ENCODE measurements at places on chromosomes 16 and 17. TPM values are rescaled to one million over a fixed set of nuclear protein-coding genes. Genes with fewer than 3 reads are reported as not detected.

- DNase-seq = no peak
- no peaks in the 10 kb centered on the region for H3K4me1 ChIP-seq
- peaks cover 36% of the 10 kb centered on the region for H3K36me3 ChIP-seq
- no peak overlapping the region for H3K4me3 ChIP-seq
These were observed 20.1 kb downstream of the GLYR1 start for GRCh38 chr16:4826980-4827379.

The CES5A gene
- not detected for total RNA-seq

The HAS3 gene
- total RNA-seq = 6.9 TPM

- peaks cover 7% of the 10 kb centered on the region for H3K4me1 ChIP-seq
- H3K4me3 ChIP-seq = no peak overlapping the region
- H3K27ac ChIP-seq = no peak overlapping the region
These were observed 5.0 kb upstream of the ARHGAP27 start for GRCh38 chr17:45437465-45438283.

- H3K4me3 ChIP-seq = no peak overlapping the region
- H3K4me1 ChIP-seq = no peaks in the 10 kb centered on the region
- H3K36me3 ChIP-seq = no peaks in the 10 kb centered on the region
- no peaks in the 10 kb centered on the region for H3K27me3 ChIP-seq
- no peak overlapping the region for H3K27ac ChIP-seq
- no peak for DNase-seq
These were observed 542.4 kb upstream of the C16orf82 start for GRCh38 chr16:26524281-26524680.

The SLC35G6 gene
- not detected for total RNA-seq

DNA sequence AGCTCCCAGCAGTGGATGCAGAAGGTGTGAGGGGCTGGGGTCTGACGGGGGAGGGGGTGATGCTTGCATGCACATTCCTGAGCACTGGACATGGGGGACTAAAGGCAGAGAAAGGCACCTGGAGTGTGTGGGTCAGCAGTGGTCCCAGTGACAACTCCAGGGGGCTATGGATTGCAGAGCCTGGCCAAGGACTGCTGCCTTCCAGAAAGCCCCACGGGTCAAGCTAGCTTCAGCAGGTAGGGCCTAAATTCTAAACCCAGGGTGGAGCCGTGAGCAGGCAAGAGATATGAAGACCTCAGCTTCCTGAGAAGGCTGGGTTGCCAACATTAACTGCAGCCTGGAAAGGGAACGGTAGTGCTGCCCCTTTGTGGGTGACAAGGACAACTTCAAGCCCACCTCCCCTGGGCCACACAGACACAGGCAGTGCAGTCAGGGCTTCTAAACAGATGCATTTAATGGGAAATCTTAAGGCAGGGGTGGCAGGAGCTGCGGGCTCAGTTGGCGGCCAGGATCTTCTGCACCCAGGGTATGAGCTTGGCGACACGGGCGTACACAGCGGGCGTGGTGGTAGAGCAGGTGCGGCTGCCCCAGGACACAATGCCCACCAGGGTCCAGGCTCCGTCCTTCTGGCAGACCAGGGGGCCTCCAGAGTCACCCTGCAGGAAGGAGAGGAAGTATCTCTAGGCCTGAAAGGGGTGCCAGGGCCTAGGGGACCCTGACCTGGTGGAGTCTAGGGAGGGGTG, 3.1 kb downstream of the CTRB2 start:
- DNase-seq = no peak
- no peaks in the 10 kb centered on the region for H3K36me3 ChIP-seq
- H3K27ac ChIP-seq = no peak overlapping the region

The CYB5D1 gene
- total RNA-seq = 8.6 TPM

- H3K4me1 ChIP-seq = no peaks in the 10 kb centered on the region
- H3K36me3 ChIP-seq = no peaks in the 10 kb centered on the region
- DNase-seq = no peak
- no peaks in the 10 kb centered on the region for H3K27me3 ChIP-seq
These were observed 40.1 kb downstream of the CPNE2 start for GRCh38 chr16:57132470-57132869.

DNA sequence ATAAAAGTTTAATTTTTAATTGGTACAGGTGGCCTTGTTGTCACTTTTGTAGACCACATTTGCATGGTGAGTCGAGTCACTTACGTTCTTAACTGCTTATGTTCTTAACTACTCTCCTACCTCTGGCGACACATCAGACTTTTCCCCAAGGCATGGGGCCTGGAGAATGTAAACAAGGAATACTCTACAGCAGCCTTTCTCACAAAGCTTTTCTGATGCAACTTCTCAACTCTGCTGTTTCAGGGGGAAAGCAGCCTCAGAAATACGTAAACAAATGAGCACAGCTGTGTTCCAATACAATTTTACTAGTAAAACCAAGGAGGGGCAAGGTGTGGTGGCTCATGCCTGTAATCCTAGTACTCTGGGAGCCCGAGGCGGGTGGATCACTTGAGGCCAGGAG, 6.9 kb downstream of the KARS1 start:
- H3K36me3 ChIP-seq = peaks cover 37% of the 10 kb centered on the region
- no peaks in the 10 kb centered on the region for H3K27me3 ChIP-seq
- no peak overlapping the region for H3K27ac ChIP-seq
- no peak for DNase-seq
- H3K4me3 ChIP-seq = no peak overlapping the region

The CIITA gene
- total RNA-seq = 0.41 TPM

The SLC4A1 gene
- not detected for total RNA-seq

The TLCD1 gene
- total RNA-seq = 55.7 TPM

DNA sequence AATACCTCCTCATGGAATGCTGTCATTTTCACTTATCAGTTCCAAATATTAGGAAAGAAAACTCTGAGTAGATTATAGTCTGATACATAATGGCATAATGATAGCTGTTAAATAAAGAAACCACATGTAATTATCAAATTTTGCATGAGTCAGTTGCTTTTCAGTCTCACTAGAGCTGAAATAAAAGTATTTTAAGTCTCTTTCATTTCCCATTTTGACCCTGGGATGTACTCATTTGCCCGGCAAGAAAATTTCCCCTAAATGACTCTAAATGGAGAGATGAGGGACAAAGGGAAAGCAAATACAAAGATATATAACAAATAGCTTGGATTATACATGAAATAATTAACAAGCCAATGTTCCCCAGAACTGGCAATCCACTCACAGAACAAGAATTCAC, 47.9 kb upstream of the CPHXL start:
- H3K27ac ChIP-seq = no peak overlapping the region
- H3K4me1 ChIP-seq = no peaks in the 10 kb centered on the region
- no peak overlapping the region for H3K4me3 ChIP-seq
- DNase-seq = no peak
- H3K36me3 ChIP-seq = no peaks in the 10 kb centered on the region

GRCh38 chr16:19771040-19771439, 53.0 kb downstream of the IQCK start:
- H3K4me1 ChIP-seq = no peaks in the 10 kb centered on the region
- no peak overlapping the region for H3K27ac ChIP-seq
- DNase-seq = no peak
- H3K27me3 ChIP-seq = no peaks in the 10 kb centered on the region

The UNC13D gene
- 12.7 TPM for total RNA-seq

The TERB1 gene
- total RNA-seq = not detected

DNA sequence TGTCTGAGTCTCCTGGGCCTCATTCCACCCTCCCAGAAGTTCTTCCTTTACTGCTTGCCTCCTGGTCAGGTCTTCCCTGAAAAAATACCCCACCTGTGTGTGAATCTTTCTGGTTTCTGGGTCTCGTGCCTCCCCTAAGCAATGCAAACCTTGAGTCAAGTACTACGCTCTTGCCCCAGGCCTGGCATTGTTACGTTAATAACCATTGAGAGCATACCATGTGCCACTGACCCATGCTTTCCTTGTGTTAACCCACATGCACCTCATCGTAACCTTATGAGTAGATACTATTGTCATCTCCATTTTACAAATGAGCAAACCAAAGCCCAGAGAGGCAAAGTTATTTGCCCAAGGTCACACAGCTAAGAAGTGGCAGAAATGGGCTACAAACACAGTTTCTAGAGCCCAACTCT, 25.4 kb upstream of the TOB1 start:
- no peak overlapping the region for H3K4me3 ChIP-seq
- H3K4me1 ChIP-seq = peaks cover 49% of the 10 kb centered on the region
- peak overlapping the region; percentile 76 for H3K27ac ChIP-seq
- no peaks in the 10 kb centered on the region for H3K36me3 ChIP-seq

DNA sequence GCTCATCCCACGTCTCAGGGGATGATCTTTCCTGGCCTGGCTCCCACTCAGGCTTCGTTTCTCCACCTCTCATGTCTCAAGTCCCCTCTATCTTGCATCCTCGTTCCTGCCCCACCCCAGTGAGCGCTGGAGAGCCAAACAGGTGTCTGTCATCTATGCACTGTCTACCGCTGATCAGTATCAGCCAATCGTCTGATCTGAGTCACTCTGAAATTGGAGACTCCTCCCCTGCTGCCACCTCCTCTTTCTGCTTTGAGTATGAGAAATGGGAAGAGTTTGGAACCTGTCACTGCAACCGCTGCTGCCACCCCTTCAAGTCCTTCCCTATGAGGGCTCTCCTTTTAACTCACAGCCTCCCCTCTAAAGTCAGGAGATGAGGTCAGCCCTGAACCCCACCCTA, 28.0 kb downstream of the FZD2 start:
- H3K4me1 ChIP-seq = peaks cover 27% of the 10 kb centered on the region
- peak overlapping the region; percentile 83 for H3K27ac ChIP-seq
- DNase-seq = no peak

- no peak for DNase-seq
- H3K4me3 ChIP-seq = no peak overlapping the region
- no peaks in the 10 kb centered on the region for H3K27me3 ChIP-seq
- H3K36me3 ChIP-seq = no peaks in the 10 kb centered on the region
- H3K27ac ChIP-seq = no peak overlapping the region
These were observed 23.7 kb downstream of the ZNF423 start for GRCh38 chr16:49832177-49832576.

DNA sequence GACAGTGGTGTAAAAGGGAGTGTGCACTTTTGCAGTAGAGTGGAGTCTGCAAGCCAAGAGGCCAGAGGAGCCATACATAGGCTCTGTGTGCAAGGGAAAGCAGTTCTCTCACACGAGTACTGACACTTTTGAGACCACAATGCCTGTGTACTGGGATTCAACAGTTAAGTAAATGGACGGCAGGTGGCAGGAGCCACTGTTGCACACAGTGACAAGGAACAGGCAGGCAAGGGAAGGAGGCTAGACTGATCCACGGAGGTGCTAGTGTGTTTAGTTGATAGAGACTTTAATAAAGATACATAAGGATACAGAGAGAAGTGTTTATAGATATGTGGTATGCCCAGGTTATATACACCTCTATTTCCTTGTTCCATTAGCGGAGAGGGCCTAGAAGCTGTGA, 67.0 kb downstream of the MPRIP start:
- no peak overlapping the region for H3K4me3 ChIP-seq
- no peaks in the 10 kb centered on the region for H3K36me3 ChIP-seq
- H3K27me3 ChIP-seq = no peaks in the 10 kb centered on the region
- no peaks in the 10 kb centered on the region for H3K4me1 ChIP-seq
- no peak overlapping the region for H3K27ac ChIP-seq

GRCh38 chr17:74334393-74335039, 8.5 kb downstream of the KIF19 start:
- H3K4me1 ChIP-seq = no peaks in the 10 kb centered on the region
- no peaks in the 10 kb centered on the region for H3K36me3 ChIP-seq
- DNase-seq = no peak
- H3K4me3 ChIP-seq = no peak overlapping the region
- no peaks in the 10 kb centered on the region for H3K27me3 ChIP-seq
- H3K27ac ChIP-seq = no peak overlapping the region

GRCh38 chr17:50304781-50305404, 30.6 kb downstream of the TMEM92 start:
- H3K4me1 ChIP-seq = no peaks in the 10 kb centered on the region
- peak overlapping the region; percentile 15 for H3K27ac ChIP-seq
- H3K4me3 ChIP-seq = no peak overlapping the region
- no peaks in the 10 kb centered on the region for H3K36me3 ChIP-seq

DNA sequence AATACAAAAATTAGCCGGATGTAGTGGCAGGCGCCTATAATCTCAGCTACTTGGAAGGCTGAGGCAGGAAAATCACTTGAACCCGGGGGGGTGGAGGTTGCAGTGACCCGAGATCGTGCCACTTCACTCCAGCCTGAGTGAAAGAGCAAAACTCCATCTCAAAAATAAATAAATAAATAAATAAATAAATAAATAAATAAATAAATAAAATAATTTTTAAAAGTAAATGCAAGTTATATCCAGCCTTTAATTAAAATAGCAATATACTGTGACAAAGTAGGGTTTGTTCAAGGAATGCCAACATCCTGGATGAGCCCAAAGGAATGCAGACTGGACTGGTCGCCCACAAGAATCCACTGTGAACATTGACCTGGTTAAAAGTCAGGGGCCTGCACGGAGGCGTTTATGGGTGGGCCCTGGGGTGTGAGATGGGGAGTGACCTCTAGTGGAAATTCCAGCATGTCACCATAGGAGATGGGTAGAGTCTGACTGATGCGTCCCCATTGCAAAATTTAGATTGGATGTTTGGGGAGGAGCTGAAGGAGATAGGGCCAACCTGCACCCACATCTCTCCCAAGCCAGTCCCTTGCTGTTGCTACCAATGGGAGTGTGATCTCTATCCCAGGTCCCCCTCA, 9.7 kb upstream of the PIK3R5 start:
- no peaks in the 10 kb centered on the region for H3K27me3 ChIP-seq
- DNase-seq = no peak
- H3K4me1 ChIP-seq = no peaks in the 10 kb centered on the region
- H3K4me3 ChIP-seq = no peak overlapping the region
- no peak overlapping the region for H3K27ac ChIP-seq

- no peak overlapping the region for H3K27ac ChIP-seq
- H3K27me3 ChIP-seq = no peaks in the 10 kb centered on the region
- H3K36me3 ChIP-seq = no peaks in the 10 kb centered on the region
- DNase-seq = no peak
- no peak overlapping the region for H3K4me3 ChIP-seq
- H3K4me1 ChIP-seq = no peaks in the 10 kb centered on the region
These were observed 150.4 kb upstream of the IRX5 start for GRCh38 chr16:54780266-54780665.

GRCh38 chr17:64709481-64709880, 47.4 kb upstream of the SMURF2 start:
- no peaks in the 10 kb centered on the region for H3K36me3 ChIP-seq
- peak overlapping the region; percentile 59 for H3K27ac ChIP-seq
- DNase-seq = no peak
- peaks cover 23% of the 10 kb centered on the region for H3K4me1 ChIP-seq

- H3K27ac ChIP-seq = no peak overlapping the region
- DNase-seq = no peak
- H3K4me1 ChIP-seq = no peaks in the 10 kb centered on the region
- no peaks in the 10 kb centered on the region for H3K27me3 ChIP-seq
- H3K4me3 ChIP-seq = no peak overlapping the region
These were observed 9.4 kb upstream of the PRPSAP2 start for GRCh38 chr17:18848501-18848900.

DNA sequence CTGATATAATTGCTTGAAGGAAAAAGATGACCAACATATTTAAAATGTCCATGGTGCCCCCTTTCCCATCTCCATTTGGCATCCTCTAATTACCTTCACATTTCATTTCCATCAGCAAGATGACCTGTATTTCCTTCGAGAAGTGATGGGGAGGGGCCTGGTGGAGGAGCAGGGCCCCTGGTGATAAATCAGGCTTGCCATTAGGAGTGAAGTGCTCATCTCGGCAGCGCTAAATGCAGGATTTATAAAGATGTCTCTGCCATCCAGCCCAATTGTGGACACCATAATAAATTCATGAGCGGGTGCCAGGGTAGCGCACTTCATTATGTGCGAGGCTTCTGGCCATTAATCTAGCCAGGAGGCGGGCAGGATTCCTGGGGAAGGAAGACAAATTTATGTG, 101.5 kb upstream of the IRX6 start:
- DNase-seq = no peak
- H3K36me3 ChIP-seq = no peaks in the 10 kb centered on the region
- no peak overlapping the region for H3K4me3 ChIP-seq
- H3K27me3 ChIP-seq = no peaks in the 10 kb centered on the region
- H3K27ac ChIP-seq = no peak overlapping the region
